ENCODE measurements at places on chromosomes 11 and 22.

GRCh38 chr11:92536883-92537282 lies 312.3 kb downstream of the FAT3 start:
- no peak for DNase-seq

DNA sequence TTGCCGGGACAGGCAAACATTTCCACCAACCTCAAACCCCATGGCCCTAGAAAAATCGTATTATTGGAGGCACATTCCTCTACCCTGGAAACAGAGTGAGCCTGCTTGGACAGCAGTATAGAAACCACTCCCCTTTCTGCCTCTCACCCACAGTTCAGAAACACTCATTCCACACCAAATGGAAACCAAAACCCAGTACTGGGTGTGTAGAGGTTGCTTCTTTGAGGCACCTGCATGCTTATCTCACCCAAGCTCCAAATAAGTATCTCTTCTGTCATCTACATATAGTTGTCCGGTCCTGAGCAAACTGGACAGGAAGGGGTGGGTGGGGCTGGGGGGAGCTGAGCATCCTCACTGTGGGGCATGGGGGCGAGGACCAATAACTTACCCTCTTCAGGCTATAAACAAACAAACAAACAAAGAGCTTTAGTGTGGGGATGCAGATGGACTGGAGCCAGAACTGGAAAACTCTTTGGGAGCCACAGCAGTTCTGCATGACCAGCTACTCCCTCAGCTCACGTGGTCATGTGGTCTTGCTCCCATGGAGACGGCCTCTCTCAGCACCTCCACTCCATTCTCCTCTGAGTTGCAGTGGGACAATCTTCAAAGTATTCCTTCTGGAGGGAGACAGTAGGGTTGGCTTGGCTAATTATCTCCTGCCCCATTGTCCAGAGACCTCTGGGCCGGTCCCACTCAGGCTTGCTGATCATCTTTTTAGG lies 1.0 kb upstream of the PLAAT2 start:
- DNase-seq: no peak

DNA sequence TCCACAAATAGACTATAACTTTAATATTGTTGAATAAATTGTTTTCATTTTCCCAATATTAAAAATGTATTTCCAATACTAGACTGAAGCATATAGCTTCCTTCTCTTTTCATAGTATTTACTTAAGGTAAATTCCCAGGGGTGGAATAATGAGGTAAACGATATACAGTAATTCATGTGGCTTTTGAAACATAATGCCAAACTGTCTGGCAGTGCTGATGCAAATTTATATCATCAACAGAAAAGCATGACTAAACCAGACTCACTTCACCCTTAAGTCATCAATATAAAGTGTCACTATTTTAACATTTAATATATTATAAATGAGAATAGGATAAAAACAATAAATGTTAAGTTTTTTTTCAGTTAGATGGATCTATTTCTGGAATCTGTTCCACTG lies 13.6 kb downstream of the C2CD3 start:
- peak; percentile 6 for DNase-seq

- DNase-seq: no peak
Observed at GRCh38 chr11:57081356-57081755, 92.6 kb downstream of the OR5AK2 start.

- peak; percentile 35 for DNase-seq
Observed at GRCh38 chr22:23193882-23194281, 13.6 kb downstream of the BCR start.

DNA sequence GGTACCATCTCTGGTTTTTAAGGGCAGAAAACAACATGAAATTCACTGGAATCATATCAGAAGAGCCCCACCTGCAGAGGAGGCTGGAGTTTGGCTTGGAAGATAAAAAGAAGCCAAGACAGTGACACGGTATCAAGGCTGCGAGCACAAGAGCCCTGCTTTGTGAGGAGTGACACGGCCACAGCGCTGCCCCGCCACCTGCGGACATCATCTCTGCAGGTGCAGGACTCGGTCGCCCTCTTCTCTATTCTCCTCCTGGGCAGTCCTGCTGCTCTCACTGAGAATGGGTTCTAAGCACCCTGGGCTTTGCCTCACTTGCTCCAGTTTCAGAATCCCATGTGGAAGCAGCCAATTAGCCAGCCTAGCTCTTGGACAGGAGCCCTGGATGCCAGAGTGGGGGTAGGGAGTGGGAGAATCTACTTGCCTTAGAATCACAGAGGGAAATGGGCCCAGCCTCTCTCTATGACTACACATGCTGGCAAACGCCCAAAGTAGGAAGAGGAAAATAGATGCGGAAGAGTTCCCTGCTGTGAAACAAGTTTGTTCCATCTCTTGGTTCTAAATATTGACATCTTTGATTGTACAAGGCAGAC lies 17.1 kb downstream of the APOL4 start:
- DNase-seq: peak; percentile 46

- peak; percentile 94 for DNase-seq
Observed at GRCh38 chr11:10304495-10305261, at the start of gene ADM. TSS of gene ADM (plus strand) at chr11:10305073. CDS start at chr11:10305701, 628 bp downstream.

DNA sequence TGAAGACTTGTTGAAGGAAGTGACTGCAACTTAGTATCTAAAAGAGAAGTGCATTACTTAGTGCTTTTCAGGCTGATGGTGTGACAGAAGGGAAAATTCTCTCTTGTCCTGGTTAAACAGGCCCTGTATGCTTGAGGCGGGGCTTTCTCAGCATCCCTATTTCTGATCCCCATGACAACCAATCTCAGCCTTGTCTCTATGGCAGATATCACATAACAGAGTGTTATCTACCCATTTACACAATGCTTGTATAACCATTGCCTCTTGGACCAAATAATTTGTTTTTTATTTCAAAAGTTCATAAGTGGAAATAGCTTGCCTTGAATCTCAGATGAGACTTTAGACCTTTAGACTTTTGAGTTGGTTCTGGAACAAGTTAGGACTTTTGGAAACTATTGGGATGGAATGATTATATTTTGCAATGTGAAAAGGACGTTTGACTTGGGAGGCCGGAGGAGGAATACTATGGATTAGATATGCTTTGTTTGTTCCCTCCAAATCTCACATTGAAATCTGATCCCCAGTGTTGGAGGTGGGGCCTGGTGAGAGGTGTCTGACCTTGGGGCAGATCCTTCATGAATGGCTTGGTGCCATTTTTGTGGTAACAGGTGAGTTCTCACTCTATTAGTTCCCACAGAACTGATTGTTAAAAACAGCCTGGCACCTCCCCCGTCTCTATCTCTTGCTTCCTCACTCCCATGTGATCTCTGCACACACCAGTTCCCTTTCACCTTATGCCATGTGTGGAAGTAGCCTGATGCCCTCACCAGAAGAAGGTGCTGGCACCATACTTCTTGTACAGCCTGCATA lies 3.1 kb upstream of the GLYAT start:
- DNase-seq: no peak

- DNase-seq: no peak
Observed at GRCh38 chr11:2299773-2300172, 1.9 kb downstream of the C11orf21 start.

- no peak for DNase-seq
Observed at GRCh38 chr22:32327066-32327465, 30.6 kb upstream of the RFPL3 start.

- no peak for DNase-seq
Observed at GRCh38 chr11:44326615-44327475, 16.9 kb upstream of the ALX4 start.

DNA sequence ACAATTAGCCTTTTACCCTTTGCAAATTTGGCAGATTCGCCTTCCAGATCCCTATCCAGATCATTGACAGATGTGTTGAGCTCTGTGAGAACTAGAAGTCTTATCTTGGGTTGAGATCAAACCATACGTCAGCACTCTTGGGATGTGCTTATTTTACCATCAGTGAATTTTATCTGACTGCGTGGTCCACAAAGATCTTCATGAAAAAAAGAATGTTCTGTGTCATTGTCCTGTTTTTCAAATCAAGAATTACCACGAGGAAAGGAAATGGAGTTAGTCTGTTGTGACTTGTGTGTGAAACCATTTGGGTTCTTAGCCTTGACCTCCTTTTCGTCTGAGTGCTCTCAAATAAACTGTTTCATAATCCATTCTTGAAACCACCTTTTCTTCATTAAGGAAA lies 86.2 kb upstream of the SORL1-AS1 start:
- no peak for DNase-seq

DNA sequence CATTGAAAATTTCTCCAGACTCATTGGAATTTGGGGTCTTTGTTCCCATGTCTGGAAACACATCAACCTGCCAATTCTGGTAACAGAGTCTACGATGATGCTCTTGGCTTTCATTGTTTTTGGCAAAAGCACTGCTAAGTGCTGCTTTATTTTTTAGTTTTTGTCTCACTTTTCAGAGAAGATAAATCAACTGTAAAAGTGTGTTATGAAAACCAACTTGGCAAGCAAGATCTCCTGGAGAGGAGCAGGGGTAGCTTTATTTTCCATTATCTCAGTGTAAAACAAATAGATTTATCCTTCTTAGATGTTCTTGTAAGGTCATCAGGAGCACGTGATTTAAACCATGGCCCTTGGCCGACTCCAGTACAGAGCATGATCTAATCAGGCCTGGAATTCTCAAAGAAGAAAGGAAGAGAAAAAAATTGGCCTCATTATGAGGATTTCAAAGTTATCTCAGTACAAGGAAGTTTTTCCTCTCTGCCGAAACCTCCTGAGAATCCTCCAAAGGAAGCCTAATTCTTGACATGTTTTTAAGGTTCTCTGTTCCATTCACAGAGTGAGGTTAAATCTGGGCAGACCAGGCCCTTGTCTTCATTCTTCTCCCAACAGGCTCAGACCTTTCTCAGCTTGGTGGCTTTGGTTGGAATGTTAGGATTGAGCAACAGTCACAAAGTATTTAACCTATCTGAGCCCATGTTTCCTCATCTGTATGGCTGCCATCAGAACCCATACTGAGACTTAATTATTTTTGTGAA lies 16.4 kb upstream of the PAMR1 start:
- peak; percentile 93 for DNase-seq

- DNase-seq: peak; percentile 88
Observed at GRCh38 chr11:8813658-8814057, 97.3 kb upstream of the AKIP1 start.

DNA sequence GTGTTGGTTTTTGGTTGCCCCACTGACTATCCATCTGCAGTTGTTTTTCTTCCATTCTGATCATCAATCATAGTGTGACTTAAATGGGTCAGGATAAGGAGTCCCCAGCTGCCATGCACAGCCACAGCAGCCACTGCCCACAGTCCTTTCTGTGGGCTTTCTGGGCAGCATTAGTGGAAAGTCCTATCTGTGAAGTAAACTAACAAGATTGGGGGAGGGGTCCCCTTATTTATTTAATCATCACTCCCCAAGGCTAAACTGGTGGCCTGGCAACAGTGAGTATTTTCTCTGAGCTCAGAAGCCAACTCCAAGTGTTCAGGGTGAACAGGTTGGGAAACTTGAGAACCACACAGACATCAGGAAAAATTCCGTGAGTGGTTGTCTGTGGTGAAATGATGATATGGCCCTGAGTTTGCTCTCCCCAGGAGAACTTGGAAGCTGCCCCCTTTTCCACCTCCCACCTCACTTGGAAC lies 145.0 kb downstream of the CCDC34 start:
- DNase-seq: peak; percentile 88

GRCh38 chr22:47593911-47594311 lies 831.5 kb downstream of the TBC1D22A start:
- DNase-seq: no peak

- DNase-seq: peak; percentile 97
Observed at GRCh38 chr22:38656256-38657044, at the start of the genes CBY1 and FAM227A. TSS of gene CBY1 (plus strand) at chr22:38656638. CDS start at chr22:38668055, 11,417 bp downstream. TSS of gene FAM227A (minus strand) at chr22:38656392. CDS start at chr22:38650168, 6,224 bp downstream.

DNA sequence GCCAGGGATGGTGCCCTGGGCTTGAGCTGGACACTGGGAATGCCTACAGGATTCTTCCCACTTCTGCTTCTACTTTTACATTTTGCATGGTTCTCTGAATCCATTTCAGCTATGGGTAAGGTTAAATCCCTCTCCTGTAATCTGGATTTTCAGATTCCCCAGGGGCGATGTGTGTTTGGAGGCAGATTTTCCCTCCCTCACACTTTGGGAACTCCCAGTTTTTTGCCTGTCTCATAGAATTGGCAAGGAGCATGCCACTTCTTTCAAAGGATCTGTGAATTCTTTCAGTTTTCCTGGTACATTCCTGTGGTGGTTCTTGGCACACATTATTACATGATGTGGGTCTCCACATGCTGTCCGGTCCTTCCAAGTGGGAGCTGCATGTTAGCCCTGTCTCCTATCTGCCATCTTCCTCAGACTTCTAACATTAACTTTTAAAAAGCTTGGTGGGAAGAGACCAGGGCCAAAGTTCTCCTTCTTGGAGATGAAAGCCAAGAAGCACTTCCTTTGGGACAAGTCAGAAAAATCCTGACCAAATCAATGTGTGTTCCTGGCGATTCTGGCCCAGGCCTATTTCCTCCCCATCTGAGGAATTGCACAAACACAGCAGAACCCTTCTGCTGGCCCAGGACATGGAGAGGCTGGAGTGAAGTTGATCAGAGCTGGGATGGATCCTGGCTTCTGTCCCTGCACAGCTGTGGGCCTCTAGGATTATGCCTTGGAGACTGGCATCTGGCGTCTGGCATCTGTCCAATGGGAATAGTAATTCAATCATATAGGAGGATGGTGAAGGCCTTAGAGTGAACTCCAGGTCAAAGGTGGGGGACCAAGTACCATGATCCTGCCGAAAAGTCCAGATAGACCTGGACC lies 5.4 kb upstream of the APOL2 start:
- DNase-seq: peak; percentile 85

- DNase-seq: no peak
Observed at GRCh38 chr11:47460571-47461235, 11.8 kb upstream of the RAPSN start.

DNA sequence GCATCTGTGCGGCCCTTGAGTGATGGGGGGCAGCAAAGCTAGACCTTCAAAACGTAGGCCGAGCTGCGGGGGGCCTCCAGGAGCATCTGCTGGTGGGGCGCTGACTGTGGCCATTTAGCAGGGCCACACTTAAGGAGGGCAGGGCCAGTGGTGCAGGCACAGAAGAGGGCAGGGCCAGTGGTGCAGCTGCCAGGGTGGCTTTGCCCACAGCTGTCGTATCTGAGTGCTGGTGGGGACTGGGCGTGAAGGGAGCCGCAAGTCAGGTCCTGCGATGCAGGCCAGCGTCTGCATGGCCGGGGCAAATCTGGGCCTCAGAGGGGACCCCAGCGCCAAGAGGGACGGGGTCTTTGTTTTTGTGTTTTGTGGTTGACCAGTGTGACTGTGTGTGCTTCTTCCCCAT lies 27.7 kb downstream of the RNH1 start:
- no peak for DNase-seq

DNA sequence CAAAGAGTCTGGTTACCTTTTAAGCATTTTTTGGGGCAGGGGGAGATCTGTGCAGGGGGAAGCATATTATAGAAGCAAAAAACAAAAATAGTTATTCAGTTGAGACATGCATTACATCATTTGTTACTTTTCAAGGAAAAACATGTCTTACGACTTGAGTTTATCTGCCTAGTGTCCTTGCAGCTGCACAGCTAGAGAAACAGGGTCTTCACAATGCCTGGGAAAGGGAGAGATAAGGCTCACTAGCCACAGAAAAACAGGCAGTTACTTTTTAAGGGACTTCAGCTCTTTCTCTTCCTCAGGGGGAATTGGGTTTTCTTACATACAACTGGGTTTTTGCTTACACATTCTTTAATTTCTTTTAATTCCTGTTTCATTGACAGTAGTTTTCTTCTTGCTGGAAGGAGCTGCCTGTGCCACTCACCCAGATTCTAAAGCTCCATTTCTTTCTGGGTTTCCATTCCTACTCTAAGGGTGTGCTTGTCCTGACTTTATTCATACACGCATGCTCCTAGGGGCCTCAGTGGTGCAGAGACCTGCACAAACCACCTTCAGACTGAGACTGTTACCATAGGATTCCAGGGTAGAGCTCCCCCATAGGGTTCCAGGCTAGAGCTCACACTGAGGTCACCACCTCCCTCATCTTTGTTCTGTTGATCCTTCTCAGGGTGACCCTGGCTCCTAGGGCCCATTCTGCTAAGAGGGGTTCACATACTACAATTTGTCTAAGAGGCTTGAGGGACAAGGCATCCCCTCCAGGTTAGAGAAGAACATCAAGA lies 14.7 kb upstream of the UBQLNL start:
- DNase-seq: no peak
